ENCODE measurements at places on chromosomes 12 and 14. TPM values are rescaled to one million over a fixed set of nuclear protein-coding genes. Genes with fewer than 3 reads are reported as not detected.

The C12orf43 gene
- 8.0 TPM for total RNA-seq

The NOXRED1 gene
- total RNA-seq, result 0.74 TPM

DNA sequence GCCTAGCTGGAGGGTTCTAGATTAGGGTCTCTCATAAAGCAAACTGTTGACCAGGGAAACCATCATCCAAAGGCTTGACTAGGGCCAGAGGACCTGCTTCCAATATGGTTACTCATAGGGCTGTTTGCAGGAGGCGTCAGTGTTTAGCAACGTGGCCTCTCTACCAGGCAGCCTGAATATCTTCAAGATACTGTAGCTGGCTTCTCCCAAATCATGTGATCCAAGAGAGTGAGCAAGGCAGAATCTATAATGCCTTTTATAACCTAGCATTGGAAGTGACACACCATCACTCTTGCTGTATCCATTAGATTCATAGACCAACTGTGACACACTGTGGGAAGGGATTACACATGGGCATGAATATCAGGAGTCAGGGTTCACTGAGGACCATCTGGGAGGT, 17.3 kb downstream of the TPH2 start:
- no peak overlapping the region for H3K4me3 ChIP-seq
- no peaks in the 10 kb centered on the region for H3K27me3 ChIP-seq
- H3K27ac ChIP-seq, result no peak overlapping the region
- DNase-seq, result no peak
- H3K36me3 ChIP-seq, result no peaks in the 10 kb centered on the region

DNA sequence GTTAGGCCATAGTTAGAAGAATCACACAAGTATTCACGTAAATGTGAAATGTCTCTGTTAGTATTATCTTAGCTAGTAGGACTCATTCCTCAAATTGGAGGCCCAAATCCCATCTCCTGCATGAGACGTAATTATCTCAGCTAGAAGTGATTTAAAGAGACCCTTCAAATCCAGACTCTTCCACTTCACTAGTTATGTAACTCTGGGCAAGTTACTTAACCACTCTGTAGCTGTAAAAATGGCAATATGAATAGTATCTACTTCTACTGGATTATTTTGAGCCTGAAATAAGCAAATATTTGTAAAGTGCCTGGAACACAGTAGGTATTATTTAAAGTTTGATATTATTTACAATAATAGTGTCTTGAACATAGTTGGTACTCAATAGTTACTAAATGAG, 28.4 kb upstream of the CDKL1 start:
- H3K36me3 ChIP-seq, result peaks cover 57% of the 10 kb centered on the region
- H3K27ac ChIP-seq, result no peak overlapping the region
- no peaks in the 10 kb centered on the region for H3K4me1 ChIP-seq
- no peak overlapping the region for H3K4me3 ChIP-seq

GRCh38 chr12:82554529-82554928, 132.2 kb upstream of the TMTC2 start:
- no peak overlapping the region for H3K4me3 ChIP-seq
- H3K4me1 ChIP-seq, result no peaks in the 10 kb centered on the region
- H3K36me3 ChIP-seq, result no peaks in the 10 kb centered on the region
- no peak overlapping the region for H3K27ac ChIP-seq
- DNase-seq, result no peak

The ERH gene
- 132 TPM for total RNA-seq

The KRT5 gene
- 1.5 TPM for total RNA-seq

- H3K36me3 ChIP-seq, result no peaks in the 10 kb centered on the region
- no peaks in the 10 kb centered on the region for H3K4me1 ChIP-seq
- no peak overlapping the region for H3K4me3 ChIP-seq
- no peaks in the 10 kb centered on the region for H3K27me3 ChIP-seq
Observed at GRCh38 chr14:26887847-26888246, 290.0 kb upstream of the NOVA1 start.

GRCh38 chr14:23930742-23931141, 22.8 kb upstream of the DHRS4 start:
- H3K4me3 ChIP-seq, result no peak overlapping the region
- H3K36me3 ChIP-seq, result no peaks in the 10 kb centered on the region
- no peaks in the 10 kb centered on the region for H3K27me3 ChIP-seq
- H3K4me1 ChIP-seq, result peaks cover 9% of the 10 kb centered on the region

The GDF3 gene
- 0.88 TPM for total RNA-seq

The PPM1H gene
- total RNA-seq, result 3.9 TPM

All from spleen (tissue), 13 donors.